ENCODE measurements at places on chromosomes 5 and 9.

DNA sequence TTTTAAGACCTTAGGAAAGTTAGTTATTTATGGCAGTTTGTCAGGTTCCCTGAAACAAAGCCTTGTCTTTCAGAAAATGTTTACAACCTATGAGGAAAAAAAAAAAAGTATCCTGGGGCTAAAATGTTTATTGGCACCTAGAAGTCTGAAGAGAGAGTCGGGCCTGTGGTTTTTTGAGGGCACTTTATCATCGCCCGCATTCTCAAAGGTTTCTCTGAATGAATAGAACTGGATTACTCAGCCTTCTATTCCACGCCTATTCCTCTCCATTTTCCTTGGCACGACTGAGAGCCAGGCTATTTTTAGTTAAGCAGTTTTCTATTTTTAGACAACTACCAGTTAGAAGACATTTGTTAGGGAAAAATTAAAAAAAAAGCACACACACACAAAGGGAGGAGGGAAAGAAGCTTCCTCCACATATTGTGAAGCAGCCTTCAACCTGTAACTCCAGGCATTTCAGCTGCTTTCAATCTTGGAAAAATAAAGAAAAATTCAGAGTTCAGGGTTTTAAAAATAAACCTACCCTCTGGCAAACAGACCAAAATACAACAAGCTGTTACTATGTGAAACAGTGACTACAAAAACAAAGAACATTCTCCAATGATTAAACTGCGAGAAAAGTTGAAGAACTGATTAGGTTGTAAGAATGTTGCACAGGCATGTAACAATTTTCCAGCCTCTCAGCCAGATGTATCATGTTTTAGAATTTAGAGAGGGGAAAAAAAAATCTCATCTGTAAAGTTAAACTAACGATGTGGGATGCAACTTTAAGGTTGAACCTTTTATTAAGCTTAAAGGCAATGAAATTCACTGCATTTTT lies 97.0 kb downstream of the MEF2C start:
- no peak for DNase-seq

GRCh38 chr5:34842554-34842953 lies 3.6 kb downstream of the TTC23L start:
- no peak for DNase-seq

DNA sequence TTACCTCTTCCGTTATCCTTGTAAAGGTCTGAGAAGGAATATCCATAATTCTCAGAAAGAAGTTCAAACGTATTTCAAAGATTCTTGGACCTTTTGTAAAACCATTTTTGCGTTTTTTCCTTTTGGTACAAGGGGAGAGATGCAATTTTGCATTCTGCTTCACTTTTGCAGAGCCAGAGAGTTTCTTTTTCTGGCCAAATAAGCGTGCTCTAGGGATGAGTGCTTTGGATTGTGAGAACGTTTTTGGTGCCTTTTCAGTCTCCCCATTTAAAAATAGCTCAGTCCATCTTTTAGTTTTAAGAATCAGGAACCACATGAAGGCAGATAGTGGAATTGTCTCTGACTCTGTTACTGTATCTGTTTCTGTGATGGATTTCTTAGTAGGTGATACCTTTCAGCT lies 1.5 kb downstream of the ARHGAP26 start:
- no peak for DNase-seq

GRCh38 chr9:71858102-71858798 lies 52.7 kb downstream of the ABHD17B start:
- DNase-seq, result no peak

- peak; percentile 58 for DNase-seq
Observed at GRCh38 chr9:36407122-36407723, 7.2 kb upstream of the RNF38 start.

DNA sequence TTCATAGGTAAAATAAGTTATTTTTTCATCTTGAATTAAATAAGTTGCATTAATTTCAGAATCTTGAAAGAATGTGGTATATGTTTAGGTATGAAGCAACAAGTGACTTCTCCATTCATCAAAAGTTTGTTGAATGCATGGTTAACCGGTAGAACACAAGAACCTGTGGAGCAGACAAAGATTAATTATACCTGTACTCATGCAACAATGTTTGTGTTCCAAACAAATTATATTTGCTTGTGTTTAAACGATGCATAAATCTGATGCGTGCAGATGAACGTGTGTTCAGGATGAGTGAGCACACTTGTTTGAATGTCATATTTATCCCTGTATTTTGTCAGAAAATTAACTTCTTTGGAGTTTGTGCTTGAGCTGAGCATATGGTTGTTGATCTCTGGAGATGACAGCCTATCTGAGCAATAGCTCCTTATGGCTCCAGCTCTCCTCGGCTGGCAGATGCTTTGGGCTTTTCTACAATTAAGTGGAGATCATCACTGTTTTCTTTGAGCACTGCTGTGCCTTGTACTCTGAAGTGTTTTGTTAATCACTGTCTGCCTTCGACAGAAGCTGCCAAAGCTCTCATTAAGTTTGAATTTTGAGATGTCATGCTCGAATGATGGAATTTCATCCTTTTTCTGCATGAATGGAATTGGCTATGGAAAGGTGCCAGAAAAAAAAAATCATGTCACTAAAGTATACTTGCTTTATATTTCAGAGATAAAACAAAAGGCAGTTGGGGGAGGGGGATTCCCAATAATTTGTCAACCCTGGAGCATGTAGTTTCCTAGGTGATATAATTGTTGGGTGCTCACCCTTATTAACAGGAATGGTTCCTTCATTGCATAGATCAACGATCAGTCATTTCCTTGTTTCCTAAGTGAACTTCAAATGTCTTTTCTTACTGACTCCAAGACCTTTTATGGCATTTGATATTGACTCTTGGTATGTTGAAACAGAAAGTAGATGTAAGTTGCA lies 502.5 kb upstream of the ARRDC3 start:
- no peak for DNase-seq

DNA sequence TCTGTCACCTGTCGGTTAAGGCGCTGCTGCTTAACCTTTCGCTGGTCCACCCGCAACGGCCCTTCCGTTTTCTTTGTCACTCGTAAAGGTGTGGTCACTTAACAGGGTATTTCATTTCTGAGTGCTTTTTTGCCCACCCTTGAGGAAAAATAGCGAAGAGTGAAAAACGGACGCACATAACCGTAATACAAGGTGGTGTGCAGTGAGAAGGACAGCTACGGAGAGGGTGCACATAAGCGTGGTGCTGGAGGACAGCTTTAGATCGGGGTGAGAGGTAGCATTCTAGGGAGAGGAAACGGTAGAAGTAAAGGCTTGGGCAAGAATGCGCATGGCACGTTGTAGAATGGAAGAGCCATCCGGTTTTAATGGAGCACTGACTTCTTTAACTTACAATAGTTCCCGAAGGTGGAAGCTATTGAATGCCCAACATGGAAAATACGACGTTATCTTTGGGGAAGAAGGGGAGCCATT lies 761 bp downstream of the CCT5 start:
- no peak for DNase-seq

GRCh38 chr9:14768405-14769229 lies 46.1 kb upstream of the CER1 start:
- no peak for DNase-seq

DNA sequence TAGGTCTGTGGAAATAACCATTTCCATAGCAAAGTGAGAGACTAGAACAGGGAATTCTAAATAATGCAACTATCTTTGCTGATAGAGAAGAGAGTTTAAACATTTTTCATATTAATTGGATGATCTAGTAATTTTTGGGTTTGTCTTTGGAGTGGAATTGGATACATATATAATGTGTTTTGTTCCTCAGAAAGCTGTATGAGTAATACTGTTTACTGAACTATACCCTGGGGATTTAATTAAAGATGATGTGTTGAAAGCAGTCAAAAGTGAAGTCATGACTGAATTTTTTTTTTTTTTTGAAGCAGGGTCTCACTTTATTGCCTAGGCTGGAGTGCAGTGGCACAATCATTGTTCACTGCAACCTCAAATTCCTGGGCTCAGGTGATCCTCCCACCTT lies 17.9 kb downstream of the FER start:
- DNase-seq, result no peak

- no peak for DNase-seq
Observed at GRCh38 chr5:82045554-82046275, 73.9 kb downstream of the ATG10 start.

DNA sequence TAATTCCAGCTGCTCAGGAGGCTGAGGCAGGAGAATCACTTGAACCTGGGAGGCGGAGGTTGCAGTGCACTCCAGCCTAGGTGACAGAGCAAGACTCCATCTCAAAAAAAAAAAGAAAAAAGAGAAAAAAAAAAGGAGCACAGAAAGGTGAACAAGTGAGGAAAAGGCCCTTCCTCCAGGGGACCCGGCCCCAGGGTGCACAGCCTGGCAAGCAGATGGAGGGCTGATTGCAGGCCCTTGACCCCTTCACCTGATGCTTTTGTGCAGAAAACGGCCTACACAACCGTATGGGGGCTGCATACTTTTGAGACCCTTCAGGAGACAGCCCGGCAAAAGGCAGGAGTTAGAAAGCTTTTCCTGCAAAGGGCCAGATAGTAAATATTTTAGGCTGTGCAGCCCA lies 33.9 kb downstream of the HRH2 start:
- DNase-seq, result no peak

- DNase-seq, result no peak
Observed at GRCh38 chr5:18032744-18033143, 398.5 kb downstream of the TAF11L14 start.

DNA sequence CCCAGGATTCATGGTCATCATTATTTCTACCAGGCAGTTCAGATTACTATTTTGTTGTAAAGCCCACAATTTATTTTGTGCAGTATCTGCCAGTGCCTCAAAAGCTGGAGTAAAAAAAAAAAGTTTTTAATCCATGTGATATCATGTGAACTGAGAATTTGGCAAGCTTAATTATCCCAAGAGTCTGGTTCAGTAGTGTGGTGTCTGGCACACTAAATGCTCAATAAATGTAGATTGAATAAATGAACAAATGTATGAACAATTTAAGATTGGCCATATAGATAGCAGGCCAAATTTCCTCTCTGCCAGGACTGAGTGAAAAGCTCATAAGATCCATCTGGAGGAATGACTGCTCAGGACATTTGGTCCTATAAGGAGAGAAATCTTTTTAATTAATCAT lies 533.0 kb downstream of the TLE1 start:
- DNase-seq, result no peak

GRCh38 chr5:80958616-80959015 lies 1.5 kb upstream of the RASGRF2 start:
- DNase-seq, result no peak

DNA sequence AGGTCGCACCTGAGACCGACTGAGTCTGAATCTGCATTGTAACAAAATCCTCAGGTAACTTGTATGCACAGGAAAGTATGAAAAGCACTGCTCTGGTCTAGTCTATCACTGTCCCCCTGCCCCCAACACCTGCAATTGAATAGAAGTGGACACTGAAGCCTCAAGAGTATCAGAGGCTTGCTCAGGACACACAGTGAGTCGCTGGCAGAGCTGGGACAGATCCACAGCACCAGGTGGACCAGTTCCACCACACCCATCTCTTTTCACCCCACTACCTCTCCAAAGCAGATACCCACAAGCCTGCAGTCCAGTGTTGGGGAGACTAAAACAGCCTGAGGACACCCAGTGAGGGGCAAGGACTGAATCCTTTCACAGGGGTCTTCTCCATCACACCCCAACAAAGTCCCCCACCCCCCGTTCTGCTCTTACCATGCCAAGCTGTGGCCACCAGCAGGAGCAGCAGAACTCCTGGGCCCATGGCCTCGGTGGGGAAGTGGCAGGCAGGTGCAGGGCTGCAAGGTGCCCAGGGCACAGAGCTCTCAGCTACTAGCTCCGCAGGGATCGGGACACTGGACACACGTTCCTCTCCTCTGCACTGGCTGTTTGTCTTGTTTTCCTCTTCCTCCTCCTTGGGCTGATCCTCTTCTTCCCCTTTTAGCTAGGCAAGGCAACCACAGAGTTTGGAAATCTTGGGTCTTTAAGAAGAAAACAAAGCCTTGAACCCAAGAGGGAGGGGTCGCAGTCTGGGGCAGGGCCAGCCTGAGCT lies at the start of gene CSF1R:
Gene CSF1R (minus strand): TSS at position 605 of the 766 bp plus-strand sequence. CDS start 127 bp downstream, at position 478.
- no peak for DNase-seq

DNA sequence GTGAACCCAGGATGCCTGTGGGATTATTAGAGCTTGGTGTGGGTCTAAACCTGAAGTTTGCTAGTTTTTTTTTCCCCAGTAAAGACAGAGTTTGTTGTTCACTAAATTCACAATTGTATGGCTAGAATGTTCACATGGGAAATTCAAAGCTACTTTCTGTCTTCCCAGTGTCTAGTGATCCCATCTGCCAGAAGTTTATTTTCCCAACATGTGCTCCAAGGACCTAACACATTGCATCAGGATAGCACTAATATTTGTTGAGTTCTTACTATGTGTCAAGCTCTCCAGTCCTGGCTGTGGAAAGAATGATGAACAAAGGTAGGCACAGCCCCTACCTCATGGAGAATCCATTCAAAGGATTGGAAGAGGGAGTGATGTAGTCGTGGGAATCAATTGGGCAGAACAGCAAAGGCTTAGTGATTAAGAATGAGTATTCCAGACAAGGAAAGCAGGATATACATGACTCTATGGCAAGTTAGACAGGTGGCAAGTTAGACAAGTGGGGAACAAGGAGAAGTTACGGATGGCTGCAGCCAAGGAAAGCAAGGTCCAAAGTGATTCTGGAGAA lies 521.5 kb upstream of the WWC1 start:
- DNase-seq, result no peak

DNA sequence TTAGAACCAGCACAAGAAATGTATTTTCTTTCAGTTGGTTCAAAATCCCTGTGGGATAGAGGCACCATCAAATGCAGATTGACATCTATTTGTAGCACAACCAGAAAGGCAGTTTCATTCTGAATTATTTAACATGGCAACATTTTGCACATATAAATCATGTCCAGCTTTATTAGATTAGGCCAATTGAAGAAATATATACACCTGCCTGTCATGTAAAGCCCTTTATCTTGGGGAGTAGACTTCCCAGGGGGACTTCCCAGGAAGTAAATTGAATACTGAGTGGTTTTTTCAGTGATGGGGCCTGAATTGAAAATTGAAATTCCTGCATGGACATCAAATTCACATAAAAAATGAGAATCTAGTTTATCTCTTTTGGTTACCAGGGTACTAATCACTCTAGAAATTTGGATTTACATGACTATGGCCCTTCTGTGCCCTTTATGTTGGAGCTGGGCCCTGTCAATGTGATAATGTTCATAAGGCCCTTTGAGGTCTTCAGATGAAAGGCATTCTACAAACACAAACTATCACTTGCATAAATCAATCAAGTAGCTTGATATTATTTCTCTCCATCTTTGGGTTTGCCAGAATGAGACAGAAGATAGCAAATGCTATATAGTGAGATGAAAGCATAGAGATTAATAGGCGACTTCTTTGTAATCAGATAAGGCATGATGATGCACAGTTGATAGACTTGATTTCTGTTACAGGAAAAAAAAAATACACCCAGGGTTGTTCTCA lies 26.2 kb upstream of the ZNF608 start:
- DNase-seq, result no peak

All from activated CD4-positive, alpha-beta T cell treated with anti-CD3 and anti-CD28 coated beads, Interleukin-2, amount 50 U/mL, for 1 hour (primary cell).